COR-L47 (cell line): ENCODE measurements at places on chromosomes 5 and 9.

- no peak for DNase-seq
These were observed 158.7 kb downstream of the EBF1 start for GRCh38 chr5:158940977-158941376.

DNA sequence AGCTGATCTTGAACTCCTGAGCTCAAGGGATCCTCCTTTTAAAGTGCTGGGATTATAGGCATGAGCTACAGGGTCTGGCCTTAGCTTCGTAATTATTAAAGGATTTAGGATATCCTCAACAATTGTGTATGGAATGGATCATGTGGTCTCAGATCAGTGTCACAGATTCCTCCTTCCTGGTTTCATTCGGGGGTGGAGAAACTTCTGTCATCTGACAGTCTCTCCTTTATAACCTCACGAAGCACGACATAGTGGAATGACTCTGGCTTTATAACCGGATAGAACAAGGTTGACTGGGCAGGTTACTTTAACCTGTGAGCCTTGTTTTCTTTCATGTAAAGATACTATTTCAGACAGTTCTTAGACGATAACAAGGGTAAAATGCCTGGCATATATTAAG, 4.4 kb upstream of the GNG10 start:
- no peak for DNase-seq

DNA sequence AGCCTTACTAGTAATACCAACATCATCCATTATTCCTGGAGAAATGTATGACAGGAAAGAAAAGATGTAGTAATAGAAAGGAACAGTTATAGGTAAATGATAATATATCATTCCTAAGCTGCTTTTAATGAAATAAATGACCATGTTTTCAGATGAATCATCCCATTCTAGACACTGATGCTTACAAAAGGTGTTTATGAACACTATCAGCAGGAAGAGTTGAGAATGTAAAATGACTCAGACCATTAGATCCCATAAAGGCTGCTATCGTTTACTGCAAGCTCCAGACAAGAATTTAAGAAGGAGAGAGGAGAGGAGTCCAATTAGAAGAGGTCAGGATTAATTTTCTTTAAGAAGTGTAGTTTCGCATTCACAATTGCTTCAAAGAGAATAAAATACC, 1033.5 kb downstream of the EFNA5 start:
- no peak for DNase-seq

DNA sequence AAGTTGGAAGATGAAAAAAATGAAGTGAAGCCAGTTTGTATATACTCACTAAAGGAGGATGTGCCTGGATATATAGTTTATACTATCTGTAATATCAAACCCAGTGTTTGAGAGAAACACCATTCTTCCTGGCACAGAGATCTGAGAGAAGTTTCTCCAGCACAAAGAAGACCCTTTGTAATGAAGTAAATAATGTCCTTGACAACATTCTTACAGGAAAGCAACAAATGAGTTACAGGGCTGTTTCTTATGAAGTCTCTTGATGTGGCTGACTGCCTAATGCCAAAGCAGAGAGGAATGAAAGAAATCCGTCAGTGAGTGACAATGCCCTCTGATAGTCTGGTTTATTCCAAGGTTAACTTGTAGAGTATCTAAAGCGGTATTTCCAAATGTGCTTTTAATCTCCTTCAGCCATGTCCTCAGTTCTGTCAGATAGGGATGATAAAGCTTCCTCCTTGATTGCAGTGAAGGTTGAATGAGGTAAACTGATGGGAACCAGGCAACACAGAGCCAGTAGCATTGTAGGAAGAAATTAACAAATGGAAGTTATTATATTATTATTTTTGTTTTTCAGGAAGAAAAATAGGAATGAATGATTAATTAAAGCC, 123.1 kb upstream of the ZNF608 start:
- DNase-seq, result no peak

- DNase-seq, result no peak
These were observed 114.5 kb downstream of the UGCG start for GRCh38 chr9:112011051-112011620.

DNA sequence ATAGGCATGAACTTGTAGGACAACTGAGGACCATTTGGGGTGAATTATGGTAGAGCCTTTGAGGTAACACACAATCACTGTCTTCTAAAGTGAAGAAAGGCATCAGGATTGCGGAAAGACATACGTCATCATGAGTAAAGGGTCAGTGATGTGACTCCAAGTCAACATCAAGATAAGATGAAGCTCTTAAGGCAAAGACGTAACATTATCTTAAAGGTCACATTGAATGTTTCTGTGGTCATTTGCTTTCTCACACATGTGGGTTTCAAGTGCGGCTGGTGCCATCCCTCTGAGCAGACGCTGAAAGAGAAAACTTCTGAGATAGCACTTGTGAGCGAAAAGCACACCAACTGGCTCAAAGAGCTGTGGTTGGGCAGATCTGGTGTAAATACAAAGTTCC, 63.3 kb upstream of the GRAMD2B start:
- DNase-seq, result no peak

- DNase-seq, result no peak
These were observed 7.7 kb upstream of the CEP72 start for GRCh38 chr5:604391-604831.

DNA sequence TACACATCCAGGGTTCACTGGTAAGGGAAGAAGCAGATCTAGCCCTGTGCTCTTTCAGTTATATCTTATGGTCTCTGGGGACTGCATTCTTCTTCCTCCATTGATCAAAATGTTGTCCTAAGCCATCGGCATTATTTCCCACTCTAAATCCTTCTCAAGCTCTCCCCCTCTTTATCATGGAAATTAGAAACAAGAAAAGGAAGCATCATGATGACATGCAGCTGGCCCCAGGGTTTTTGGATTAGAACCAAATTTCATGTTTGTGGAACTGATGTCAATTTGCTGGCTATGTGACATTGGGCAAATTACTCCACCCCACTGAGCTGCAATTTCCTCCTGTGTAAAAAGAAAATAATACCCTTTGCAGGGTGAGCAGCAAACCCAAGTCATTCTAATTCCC, 39.5 kb downstream of the MFAP3 start:
- peak; percentile 97 for DNase-seq

GRCh38 chr5:80399526-80400239, 8.2 kb upstream of the ZFYVE16 start:
- no peak for DNase-seq

DNA sequence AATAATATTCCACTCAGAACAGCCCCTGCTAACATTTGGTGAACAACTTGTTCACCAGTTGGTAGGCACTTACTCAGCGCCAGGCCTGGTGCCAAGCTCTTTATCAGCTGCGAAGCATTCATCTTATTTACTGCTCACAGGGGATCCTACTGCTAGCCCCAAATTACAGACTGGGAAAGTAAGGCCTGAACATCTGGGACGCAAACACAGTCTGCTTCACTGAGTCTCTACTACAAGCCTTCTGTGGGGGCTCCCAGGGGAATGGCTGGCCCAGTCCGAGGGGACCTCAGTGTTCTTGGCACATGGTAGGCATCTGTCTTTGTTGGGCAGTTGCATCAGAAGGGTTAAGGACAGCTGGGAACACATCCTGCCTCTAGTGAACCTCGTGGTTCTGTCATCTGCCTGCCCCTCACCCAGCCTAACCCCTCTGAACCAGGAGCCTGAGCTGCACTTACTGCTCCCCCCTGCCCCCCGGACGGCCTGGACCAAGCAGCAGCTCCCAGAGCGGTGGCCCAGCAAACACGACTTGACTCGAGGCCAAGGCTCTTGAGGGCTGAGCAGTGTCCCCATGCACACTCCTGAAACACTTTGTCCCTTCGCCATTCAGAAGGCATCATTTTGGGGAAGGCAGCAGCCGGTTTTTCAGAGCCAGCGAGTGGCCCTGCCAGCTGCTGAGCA, at the start of gene PHYHD1:
Gene PHYHD1 (plus strand): TSS at position 602 of the 678 bp plus-strand sequence. CDS start 1,342 bp downstream, outside the sequence.
- DNase-seq, result no peak

DNA sequence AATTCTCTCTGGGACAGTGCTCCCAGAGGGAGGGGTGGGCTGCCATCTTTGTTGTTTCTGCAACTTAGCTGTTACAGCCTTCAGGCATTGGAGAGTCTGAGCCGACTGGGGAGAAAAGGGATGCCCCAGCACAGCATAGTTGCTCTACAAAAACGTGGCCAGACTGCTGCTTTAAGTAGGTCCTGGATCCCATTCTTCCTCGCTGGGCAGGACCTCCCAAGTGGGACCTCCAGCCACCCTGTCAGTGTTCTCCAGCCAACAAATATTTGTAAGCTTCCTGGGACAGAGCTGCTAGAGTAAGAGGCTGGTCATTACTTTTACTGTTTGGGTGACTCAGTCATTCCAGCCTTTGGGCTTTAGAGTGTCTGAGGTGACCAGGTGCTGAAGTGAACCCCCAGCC, 292.7 kb upstream of the NREP start:
- DNase-seq, result no peak

DNA sequence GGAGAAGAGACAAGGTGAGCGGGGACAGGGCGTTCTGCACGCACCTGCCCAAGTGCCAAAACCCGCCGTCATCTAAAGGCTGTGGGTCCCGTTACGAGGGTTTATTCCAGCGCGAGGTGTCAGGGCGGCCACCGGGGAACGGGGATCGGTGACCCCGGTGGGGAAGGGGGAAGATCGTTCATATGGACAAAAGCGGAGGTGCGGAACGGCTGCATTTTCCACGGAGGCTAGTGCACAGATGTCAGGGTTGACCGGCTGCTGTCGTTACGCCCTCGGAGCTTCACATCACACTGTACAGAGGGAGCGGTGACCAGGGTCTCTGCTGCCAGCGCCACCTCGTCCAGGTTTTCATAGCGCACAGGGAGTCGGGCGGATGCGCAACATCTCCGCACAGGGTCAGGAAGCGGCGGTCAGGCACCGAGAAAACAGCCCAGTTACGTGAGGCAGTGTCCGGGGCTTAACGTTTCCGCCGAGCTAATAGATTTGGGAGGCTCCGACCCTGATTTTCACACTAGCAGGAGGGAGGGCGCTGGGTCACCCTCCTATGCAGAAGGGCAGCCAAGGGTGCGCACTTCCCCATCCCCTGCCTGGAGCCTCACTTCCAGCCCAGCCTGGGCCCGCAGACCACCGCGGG, 13.5 kb downstream of the BTNL9 start:
- no peak for DNase-seq

- DNase-seq, result no peak
These were observed 34.2 kb downstream of the MARCHF6 start for GRCh38 chr5:10387690-10388089.

DNA sequence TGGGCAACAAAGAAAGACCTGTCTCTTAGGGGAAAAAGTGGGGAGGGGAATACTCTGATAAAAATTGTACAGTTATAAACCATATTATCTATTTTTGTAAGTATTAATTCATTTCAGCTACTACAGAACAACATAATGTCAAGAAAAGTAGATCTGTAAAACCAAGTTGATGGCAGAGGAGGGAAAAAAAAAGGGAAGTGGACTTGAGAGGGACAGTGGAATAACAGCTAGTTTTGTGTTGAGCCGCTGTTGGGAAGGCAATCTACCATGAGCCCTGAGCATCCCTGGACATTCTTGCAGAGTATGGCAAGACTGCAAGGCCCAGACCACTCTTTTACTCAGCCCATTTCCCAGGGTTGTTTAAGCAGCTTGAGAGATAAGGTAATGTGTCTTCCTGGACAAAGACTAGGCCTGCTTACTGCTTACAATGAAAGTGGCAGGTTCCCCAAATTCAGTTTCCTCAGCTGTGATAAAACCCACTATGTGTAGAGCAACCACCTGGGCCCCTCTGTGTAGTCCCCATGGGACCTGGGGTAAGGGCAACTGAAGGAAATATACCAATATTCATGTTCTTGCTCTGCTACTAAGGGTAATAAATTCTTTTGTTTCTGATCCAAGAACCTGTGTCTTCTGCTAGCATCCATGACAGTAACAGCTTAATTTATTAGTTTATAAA, 25.0 kb downstream of the CEP120 start:
- DNase-seq, result no peak

DNA sequence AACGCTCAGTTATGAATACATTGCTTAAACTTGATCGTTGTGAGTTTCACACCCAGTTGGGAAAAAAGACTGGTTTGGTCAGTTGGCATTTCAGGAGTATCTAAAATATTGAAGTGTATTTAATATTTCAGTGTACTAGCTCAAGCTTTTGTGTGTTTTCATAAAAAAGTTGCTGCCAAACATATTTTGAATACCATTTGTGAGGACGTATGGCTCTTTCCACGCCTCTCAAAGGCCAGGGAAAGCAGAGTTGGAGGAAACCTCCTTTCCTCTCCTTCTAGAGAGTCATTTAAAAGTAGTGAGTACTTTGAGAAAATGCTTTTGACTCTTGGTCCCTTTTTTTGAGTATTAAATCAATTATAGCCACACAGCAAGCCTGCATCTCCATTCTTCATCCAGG, 43.2 kb upstream of the ANKRD33B start:
- no peak for DNase-seq

DNA sequence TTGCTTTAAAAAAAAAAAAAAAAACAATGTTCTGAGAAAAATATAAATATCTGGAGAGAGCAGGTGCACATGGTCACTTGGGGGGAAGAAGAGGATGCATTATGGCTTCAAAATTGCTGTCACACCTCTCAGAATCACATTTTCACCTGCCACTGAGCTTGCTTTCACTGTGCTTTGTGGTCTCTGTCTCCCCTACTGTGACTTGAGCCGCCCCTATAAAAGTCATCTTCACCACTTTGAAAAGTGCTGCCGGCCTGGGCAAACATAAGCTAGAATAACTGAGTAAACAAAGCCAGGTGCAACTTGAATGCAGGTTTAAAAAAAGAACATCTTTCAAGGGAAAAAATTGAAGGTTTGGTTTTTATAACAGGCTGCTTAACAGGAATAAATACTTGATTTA, 368.1 kb upstream of the GRIA1 start:
- DNase-seq, result peak; percentile 94

GRCh38 chr9:33924978-33925797, 108.2 kb downstream of the UBE2R2 start:
- no peak for DNase-seq

DNA sequence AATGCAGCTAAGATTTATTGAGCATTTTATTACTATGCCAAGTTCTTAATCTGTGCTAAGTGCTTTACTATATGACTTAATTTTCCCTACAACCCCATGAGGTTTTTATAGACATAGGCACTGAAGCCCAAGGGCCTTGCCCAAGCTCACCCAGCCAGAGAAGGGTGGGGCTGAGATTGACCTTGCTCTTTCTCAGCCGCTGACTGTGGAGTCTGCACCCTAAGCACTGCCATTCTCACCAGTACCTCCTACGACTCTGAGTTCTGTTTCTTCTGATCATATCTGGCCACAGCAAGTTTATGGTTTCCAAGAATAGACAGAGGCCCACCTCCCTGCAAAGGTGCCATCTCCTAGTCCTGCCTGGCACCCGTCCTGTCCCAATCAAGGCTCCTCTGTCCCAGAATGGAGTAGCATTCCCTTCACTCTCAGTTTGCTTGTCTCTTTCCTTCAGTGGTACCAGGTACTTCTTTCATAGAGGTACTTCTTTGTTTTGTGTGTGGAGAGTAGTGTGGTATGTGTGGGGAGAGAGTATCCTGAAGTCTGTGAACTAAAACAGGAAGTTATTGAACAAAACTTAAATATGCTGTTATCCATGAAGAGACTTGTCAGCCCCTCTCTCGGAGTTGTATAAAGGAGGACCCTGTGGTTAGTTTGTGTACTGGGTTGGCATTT, 42.6 kb downstream of the CSF1R start:
- DNase-seq, result no peak

GRCh38 chr5:59746241-59746765, 147.2 kb downstream of the PDE4D start:
- no peak for DNase-seq

GRCh38 chr5:178399701-178400095, 167.1 kb upstream of the PHYKPL start:
- DNase-seq, result no peak

- no peak for DNase-seq
These were observed 220.9 kb downstream of the MAPKAP1 start for GRCh38 chr9:125486152-125486508.

GRCh38 chr9:11352612-11353011, 739.8 kb upstream of the PTPRD start:
- DNase-seq, result no peak

- DNase-seq, result no peak
These were observed 166.8 kb downstream of the ATP10B start for GRCh38 chr5:160685219-160685618.
